ENCODE measurements at places on chromosomes 3 and 15.
A peak's percentile ranks its signal among the peaks of the same experiment; 100 is the strongest.

DNA sequence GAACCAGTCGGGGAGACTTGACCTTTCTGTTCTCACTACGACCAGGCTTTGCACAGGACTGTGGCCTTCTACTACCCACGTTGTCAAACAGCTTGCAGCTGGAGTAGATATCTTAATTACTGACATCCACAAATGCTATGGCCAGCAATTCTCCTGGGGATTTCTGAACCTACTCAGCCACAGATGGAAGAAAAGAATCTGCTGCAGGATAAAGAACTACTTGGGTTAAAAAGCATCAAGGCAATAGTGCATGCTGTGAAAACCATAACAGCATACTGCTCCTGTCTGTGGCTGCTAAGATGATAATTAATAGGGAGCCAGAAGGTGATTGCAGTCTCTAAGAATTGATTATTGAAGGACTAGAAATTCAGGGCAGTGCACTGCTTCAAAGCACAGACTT lies 859.2 kb upstream of the SEMA6D start:
- DNase-seq: no peak

DNA sequence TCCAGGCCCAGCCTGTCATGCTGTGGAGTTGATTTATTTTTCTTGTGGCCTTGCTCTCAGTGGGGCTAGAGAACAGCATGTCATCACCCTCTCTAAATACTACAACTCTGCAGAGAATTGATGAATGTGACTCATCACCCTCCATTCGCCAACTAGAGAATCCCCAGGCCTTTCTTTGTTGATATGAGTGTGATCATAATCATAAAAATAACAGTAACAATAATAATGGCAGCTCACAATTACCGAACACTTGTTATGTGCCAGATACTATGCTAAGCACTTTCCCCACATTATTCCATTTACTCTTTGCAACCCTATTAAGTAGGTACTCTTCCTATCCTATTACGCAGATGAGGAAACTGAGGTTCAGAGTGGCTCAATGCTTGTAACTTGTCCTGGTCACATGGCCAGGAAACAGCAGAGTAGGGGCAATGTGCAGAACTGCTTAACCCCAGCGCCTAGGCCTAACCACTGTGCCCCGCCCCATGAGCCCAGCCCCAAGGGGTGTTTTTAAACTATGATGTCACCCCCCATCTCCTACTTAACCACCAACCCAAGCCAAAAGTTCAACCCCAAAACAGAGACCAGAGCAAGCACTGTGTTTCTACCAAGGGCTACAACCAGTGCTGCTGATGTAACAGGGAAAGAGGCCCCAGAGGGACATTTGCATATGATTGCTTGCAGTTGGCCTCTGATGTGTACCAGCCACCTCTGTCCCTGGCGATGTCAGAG lies 104.5 kb downstream of the ADCY5 start:
- peak; percentile 6 for DNase-seq

DNA sequence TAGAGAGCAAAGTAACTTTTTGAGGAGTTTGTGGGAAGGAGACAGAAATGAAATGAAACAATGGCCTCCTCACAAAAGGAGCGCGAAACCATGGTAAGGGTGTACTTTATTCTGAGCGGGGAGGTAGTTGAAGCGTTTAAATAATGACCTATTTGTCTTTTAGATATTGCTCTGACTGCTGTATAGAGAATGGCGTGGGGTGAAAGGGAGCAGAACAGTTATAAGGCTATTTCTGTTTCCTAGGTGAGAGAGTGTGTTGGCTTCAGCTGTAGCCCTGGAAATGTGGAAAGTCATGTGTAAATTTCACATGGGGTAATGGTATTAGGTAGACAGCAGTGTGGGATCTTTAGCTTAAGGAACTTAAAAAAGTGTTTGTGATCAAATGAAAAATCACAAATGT lies 54.9 kb downstream of the CNTN4 start:
- no peak for DNase-seq

- DNase-seq: no peak
Observed at GRCh38 chr3:88509582-88509981, 359.8 kb downstream of the C3orf38 start.

DNA sequence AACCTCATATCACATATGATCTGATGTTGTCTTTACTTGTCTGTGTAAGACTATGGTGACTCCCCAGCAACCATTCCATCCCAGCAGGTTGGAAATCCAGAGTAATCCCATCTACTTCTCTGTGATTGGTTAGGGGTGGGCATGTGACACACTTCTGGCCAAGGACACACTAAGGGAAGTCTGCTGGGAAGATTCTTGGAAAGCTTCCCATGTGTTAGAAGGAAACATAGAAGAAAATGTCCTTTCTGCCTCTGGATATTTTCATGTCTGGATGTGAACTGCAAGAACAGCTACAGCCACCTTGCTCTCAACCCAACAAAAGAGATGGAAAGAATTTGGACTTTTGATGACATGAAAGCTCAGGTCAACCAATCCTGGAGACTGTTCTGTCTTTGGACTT lies 2.6 kb upstream of the UBE2Q2 start:
- no peak for DNase-seq

GRCh38 chr15:91548549-91548948 lies 305.0 kb upstream of the SLCO3A1 start:
- no peak for DNase-seq

- no peak for DNase-seq
Observed at GRCh38 chr15:67100801-67101581, 35.6 kb downstream of the SMAD3 start.

- peak; percentile 89 for DNase-seq
Observed at GRCh38 chr15:77420610-77421369, at the start of gene HMG20A. Gene HMG20A (plus strand): TSS chr15:77420888. CDS start chr15:77458408, 37,520 bp downstream.

- DNase-seq: no peak
Observed at GRCh38 chr3:46662771-46663551, 30.5 kb downstream of the ALS2CL start.

GRCh38 chr15:100602823-100603393 lies 519 bp downstream of the ASB7 start:
- peak; percentile 26 for DNase-seq

DNA sequence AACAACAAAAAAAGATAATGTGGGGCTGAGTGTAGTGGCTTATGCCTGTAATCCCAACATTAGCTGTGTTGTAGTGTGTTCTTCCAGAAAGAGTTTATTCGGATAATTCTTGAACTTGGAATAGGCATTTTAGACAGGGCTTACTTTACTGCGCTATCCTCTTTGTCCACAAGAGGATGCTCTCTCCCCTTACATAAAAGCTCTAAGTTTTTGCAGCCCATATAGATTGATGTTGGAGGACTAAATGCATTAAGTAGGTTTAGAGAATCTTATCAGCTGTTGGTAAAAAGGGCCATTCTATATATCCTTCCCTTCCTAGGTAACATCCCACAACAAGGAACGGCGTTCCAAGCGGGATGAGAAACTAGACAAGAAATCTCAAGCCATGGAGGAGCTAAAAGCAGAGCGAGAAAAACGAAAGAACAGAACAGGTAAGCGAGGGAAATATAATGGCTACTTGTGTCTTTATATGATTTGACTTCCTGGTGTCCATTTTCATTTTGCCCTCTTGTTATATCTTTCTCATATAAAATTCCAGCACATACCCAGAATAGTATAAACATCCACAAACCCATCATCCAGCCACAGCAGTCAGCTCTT lies 27.8 kb upstream of the ITPKA start:
- DNase-seq: peak; percentile 65

- DNase-seq: peak; percentile 23
Observed at GRCh38 chr3:194397757-194398312, 1.2 kb downstream of the GP5 start.
